ENCODE measurements at places on chromosomes 5 and 9. TPM values are rescaled to one million over a fixed set of nuclear protein-coding genes. Genes with fewer than 3 reads are reported as not detected.

Gene PDZD2
- total RNA-seq, result 0.42 TPM

Gene TAF7
- 69.3 TPM for total RNA-seq

Gene BARHL1
- 0.03 TPM for total RNA-seq

Gene CCNO
- total RNA-seq, result 7.5 TPM

Gene NR6A1
- 1.4 TPM for total RNA-seq

Gene SIMC1
- 16.5 TPM for total RNA-seq

Gene RAI14
- 54.2 TPM for total RNA-seq

Gene CD14
- total RNA-seq, result 3.7 TPM

Gene BTNL8
- not detected for total RNA-seq

Gene HSPB3
- total RNA-seq, result 0.24 TPM

Gene CCDC192
- not detected for total RNA-seq

Gene CMBL
- total RNA-seq, result 22.4 TPM

Gene STK32A
- total RNA-seq, result 0.13 TPM

Gene NINJ1
- total RNA-seq, result 85.6 TPM

Gene RNF208
- 1.8 TPM for total RNA-seq

Gene TMEM252
- not detected for total RNA-seq

Gene GRXCR2
- not detected for total RNA-seq

Gene SNCB
- total RNA-seq, result 0.95 TPM

Gene ZFP2
- not detected for total RNA-seq

Gene COL23A1
- not detected for total RNA-seq

Gene CDX1
- total RNA-seq, result not detected

Gene MSX2
- total RNA-seq, result 4.9 TPM

Gene KLF4
- 35.1 TPM for total RNA-seq

Gene UBE2QL1
- 4.6 TPM for total RNA-seq

Gene C5orf58
- not detected for total RNA-seq

Gene ADAMTS13
- 0.60 TPM for total RNA-seq

Gene ZNF608
- 0.81 TPM for total RNA-seq

Gene TEX48
- not detected for total RNA-seq

Gene LIX1
- total RNA-seq, result not detected

Gene FOXD4L3
- 0.14 TPM for total RNA-seq

Gene ADRB2
- total RNA-seq, result 1.3 TPM

Gene PTPRD
- 0.35 TPM for total RNA-seq

Gene PSD2
- 0.01 TPM for total RNA-seq

Gene IFNA13
- total RNA-seq, result not detected

Gene PPIC
- total RNA-seq, result 18.7 TPM

Gene KCNV2
- not detected for total RNA-seq

Gene IFNE
- total RNA-seq, result 0.72 TPM

Gene DMRT2
- total RNA-seq, result not detected

Gene CXCL14
- 0.27 TPM for total RNA-seq

Gene SLC36A2
- total RNA-seq, result not detected

Gene FOXE1
- 3.9 TPM for total RNA-seq

Gene IL9
- not detected for total RNA-seq

Gene MARCHF11
- not detected for total RNA-seq

Gene RXFP3
- not detected for total RNA-seq
